Motor neuron (in vitro differentiated cells): ENCODE measurements at places on chromosomes 4 and X. TPM values are rescaled to one million over a fixed set of nuclear protein-coding genes. Genes with fewer than 3 reads are reported as not detected.

- ATAC-seq = no peak
Observed at GRCh38 chrX:107730991-107731766, 44.4 kb downstream of the TSC22D3 start.

DNA sequence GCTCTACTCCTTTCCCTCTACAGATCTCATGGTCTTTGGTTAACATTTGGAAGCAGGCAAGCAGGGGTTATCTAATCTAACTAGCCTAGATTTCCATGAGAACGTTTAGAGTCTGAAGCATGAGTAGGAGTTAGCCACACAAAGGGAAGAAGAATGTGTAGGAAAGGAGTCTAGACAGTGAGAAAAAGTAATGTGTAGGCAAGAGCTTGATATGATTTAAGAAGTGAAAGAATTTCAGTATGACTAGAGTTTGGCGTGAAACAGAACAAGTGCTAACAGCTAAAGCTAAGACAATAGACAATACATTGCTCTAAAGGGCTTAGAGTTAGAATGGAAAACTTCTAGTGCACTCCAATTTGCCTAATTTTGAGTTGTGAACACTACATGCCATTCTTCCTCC lies 10.8 kb downstream of the CXCL8 start:
- ATAC-seq = no peak

Gene FDCSP
- total RNA-seq = 94.2 and 113 TPM in 2 replicates

Gene TKTL1
- 13.5 and 14.9 TPM in 2 replicates for total RNA-seq
